ENCODE measurements at places on chromosomes 2 and 18.

GRCh38 chr2:5453220-5454050 is 238.7 kb upstream of the SOX11 start:
- no peak for DNase-seq

GRCh38 chr2:13607139-13607538 is 890.4 kb downstream of the TRIB2 start:
- no peak for DNase-seq

- DNase-seq, result no peak
These were observed 20.0 kb downstream of the SETBP1 start for GRCh38 chr18:44700652-44701051.

- no peak for DNase-seq
These were observed 71.2 kb upstream of the ODC1 start for GRCh38 chr2:10519394-10519740.

- DNase-seq, result no peak
These were observed 203.9 kb downstream of the PHLPP1 start for GRCh38 chr18:62919109-62919838.

- DNase-seq, result no peak
These were observed 159.6 kb downstream of the BAZ2B start for GRCh38 chr2:159456500-159457426.

Data from activated CD4-positive, alpha-beta T cell treated with anti-CD3 and anti-CD28 coated beads, Interleukin-2, amount 10 ng/mL, durations not matched to agents 7 days and 5 days (primary cell).